ENCODE measurements at places on chromosomes 5 and 9.
A peak's percentile ranks its signal among the peaks of the same experiment; 100 is the strongest.

- DNase-seq: no peak
These were observed 19.9 kb upstream of the KCNIP1 start for GRCh38 chr5:170483701-170484458.

GRCh38 chr5:71946343-71947030, 160.8 kb upstream of the MAP1B start:
- no peak for DNase-seq

GRCh38 chr5:56154732-56155484, 78.2 kb downstream of the ANKRD55 start:
- no peak for DNase-seq

- no peak for DNase-seq
These were observed 20.9 kb downstream of the RFK start for GRCh38 chr9:76373173-76373783.

DNA sequence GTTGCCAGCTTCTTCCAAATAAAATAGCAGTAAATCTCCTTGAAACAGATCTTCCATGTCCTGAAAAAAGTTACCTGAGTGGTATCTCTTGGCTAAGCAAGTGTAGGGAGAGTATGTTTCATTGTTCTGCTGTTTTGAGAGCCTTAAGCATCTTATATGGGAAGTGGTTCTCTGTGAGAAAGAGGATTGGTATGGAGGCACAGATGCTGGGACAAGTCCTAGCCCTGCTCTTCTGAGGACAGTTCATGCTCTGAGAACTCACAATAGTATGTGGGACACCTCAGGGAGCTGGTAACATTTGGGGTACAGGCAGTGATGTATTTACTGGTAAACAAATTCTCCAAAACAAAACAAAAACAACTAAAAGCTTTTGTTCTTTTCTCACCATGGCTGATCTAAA, 2.0 kb downstream of the PPP3R2 start:
- DNase-seq: no peak

DNA sequence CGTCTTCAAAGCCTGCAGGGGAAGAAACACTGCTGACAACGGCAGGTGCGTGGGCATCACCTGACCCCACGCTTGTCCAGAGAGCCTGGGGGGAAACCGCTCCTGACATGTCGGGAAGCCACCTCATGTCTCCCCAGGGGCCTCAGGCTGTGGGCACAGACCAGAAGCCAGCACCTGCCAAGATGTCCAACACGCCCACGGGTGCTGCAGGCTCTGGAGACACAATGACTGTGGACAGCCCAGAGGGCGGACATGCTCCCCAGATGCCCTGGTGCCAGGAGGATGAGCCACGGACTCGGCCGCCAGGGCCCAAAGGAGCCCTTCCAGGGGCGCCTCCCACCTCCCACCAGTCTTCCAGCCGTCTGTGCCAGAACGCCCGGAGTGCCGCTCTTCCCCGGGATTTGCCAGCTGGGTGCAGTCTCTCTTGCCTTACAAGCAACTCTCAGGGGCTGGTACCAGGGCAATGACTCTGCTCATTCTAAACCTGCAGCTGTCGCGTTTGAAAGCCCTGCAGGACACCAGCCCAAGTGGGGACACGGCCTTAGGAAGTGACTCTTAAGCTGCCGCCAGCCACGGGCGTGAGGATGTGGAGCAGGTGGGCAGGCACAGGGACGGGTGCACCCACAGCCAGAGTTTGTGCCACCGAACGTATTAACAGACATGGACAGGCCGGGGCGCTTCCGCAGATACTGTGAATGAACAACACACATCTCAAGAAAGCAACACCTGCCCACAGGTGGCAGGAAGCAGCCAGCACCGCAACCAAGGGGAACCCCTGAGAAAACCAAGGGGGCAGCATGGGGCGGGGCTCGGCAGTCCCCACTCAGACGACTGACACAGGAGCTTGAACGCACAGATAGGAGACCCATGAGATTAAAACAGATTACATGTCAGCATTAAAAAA, 6.8 kb upstream of the LHX3 start:
- DNase-seq: no peak

- no peak for DNase-seq
These were observed 34.9 kb upstream of the NIPBL start for GRCh38 chr5:36841677-36842076.

DNA sequence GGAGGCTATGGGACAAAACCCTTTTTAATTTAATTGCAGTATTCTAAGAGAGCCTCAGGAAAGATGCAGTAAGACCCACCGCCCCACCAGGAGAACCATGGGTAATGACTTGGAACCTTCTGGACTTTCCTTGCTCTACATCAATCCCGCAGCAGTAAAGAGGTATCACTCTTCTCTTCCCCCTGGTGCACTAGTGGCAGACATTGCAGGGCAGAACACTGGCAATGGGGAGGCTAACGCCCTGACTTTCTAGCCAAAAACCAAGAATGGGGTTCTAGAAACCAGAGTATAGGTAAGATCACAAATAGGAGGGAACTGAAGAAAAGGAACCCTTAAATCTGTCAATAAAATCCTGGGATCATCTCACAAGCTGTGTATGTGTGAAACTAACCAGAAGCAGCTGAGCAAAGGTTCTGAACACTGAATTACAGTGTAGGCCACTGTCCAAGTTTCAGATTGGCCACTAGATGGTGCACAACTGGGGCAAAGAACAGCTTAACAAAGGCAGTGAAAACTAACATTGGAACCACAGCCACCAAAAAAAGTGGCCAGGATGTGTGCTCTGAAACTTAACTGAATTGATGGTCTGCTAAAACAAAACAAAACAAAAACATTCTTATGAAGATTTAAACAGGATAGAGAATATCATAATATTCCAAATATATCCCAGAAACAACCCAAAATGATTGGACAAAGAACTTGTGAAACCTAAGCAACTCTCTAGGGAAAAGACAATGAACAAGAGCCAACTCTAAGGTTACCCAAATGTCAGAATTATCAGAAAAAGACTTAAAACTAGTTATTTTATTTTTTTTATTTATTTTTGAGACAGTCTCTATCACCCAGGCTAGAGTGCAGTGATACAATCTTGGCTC, 6.6 kb upstream of the FAM151B start:
- DNase-seq: peak; percentile 24

GRCh38 chr9:33453999-33454660, 6.7 kb upstream of the AQP3 start:
- no peak for DNase-seq

- no peak for DNase-seq
These were observed 4.1 kb downstream of the FBXW11 start for GRCh38 chr5:172002310-172002709.

GRCh38 chr9:357560-357959, 142.9 kb downstream of the DOCK8 start:
- DNase-seq: no peak

- no peak for DNase-seq
These were observed 849.8 kb upstream of the CDH6 start for GRCh38 chr5:30343707-30344106.

DNA sequence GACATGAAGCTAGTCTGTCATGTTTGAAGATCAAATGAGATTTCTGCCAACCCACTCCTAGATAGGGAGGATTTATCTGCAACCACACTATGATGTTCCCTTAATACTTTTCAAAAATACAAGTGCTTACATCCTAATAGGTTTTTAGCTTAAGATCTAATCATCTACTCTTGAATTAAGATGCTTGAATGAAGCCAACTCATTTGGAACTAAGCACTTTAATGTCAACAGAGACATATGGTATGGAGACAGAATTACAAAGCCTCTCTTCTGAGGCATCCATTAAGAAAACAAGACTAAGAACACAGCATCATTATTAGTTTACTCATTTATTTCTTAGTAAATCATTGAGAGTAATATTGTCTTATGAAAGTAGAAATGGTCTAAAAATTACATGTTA, 139.3 kb upstream of the NFIB start:
- no peak for DNase-seq

- peak; percentile 16 for DNase-seq
These were observed 18.6 kb upstream of the IFNB1 start for GRCh38 chr9:21096172-21096900.

- no peak for DNase-seq
These were observed 239.0 kb downstream of the PBX3 start for GRCh38 chr9:125985998-125986655.

DNA sequence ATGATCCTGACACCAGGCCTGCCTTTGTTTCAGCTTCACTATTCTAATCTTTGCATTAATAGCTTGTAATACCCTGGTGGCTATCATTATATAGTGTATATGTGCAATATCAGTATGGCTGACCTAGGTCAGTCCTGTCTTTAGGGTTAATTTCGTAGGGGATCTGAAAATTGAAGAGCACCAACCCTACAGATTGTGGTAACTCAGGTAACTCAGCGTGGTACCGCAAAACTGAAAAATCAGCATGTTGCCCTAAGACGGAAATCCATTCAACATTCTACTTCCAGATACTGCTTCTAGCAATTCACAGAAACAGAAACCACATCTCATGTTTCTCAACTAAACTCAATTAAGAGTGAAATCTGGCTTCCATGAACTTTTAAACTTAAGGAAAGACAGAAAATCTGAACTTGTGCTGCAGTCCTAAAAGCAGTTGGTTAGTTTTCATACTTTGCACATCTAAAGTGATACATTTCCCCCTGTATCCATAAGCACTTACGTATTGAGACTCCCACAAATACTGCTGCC, 78.3 kb downstream of the FNIP1 start:
- no peak for DNase-seq

GRCh38 chr5:124655251-124655917, 91.1 kb downstream of the ZNF608 start:
- DNase-seq: no peak

GRCh38 chr5:154989626-154990025, 23.9 kb upstream of the KIF4B start:
- DNase-seq: no peak

DNA sequence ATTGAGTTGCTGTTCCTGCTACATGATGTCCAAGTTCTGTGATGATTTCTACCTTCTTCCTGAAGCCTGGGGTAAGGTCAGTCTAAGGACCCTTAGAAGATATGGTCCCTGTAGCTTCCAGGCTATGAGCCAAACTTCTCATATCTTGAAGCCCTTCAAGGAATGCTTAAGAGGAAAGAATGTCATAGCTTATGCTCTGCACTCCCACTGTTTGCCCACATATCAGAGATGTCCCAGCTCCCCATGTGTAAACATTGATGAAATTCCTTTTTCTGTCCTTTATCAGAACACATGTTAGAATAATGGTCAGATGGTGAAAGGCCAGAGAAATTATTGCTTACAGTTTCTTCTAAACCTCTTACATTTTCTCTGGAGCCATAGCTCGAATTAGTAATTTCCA, 41.4 kb upstream of the RUSC2 start:
- DNase-seq: no peak

GRCh38 chr5:61301341-61302199, 30.5 kb upstream of the ZSWIM6 start:
- no peak for DNase-seq

- no peak for DNase-seq
These were observed 18.1 kb upstream of the ARRDC3 start for GRCh38 chr5:91401175-91401574.

DNA sequence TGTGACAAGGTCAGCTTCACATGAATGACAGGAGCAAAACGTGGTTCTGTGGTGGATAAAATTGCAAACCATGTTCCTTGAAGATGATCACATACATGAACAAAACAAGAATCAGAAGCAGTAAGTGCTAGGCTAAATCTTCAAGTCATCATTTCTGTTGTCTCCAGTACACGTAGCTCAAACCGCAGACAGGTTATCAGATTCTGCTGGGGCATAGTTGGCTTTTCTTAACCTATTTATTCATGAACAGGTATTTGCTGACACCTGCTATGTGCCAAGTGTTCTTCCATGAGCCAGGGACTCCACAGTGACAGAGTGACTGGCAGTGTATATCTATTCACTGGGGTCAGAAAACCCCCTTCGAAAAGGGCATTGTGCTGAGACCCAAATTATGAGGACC, 20.8 kb downstream of the MFAP3 start:
- DNase-seq: no peak

- no peak for DNase-seq
These were observed 86.1 kb downstream of the WWC1 start for GRCh38 chr5:168377525-168377924.

DNA sequence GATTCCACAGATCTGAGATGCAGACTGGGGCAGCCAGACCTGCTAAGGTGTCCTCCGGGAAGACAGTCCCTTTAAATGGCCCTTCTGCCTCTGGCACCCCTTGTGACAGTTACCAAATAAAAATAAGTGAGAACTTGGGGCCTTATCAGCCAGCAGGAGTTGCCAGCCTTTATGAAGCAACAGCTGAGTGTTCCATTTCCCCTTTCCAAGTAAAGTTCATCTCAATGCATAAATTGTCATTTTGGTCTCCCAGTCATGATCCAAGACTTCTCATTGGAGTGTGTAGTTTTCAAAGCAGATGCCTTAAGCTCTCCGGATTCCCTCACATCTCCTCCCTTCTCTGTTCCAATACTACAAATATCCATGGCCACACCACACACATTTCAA, 4.1 kb downstream of the PTCH1 start:
- DNase-seq: no peak

DNA sequence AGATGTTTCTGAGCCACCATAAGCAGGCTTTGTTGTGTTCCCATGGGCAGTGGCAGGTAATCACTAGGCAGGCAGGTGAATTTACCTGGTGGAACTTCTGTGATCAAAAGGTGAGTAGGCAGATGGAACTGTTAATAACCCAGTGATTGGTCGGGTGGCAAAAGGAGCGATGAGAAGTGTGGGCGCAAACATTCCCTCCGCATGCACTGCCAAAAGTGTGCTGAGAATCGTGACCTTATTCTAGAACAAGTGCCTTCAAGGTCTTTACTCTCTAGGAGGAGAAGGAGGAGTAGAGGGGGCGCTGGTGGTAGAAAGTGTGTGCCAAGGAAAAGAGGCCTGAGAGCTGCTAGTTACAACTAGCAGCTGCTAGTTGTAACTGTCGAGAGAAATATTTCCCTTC, 3.3 kb downstream of the OTULINL start:
- DNase-seq: no peak

DNA sequence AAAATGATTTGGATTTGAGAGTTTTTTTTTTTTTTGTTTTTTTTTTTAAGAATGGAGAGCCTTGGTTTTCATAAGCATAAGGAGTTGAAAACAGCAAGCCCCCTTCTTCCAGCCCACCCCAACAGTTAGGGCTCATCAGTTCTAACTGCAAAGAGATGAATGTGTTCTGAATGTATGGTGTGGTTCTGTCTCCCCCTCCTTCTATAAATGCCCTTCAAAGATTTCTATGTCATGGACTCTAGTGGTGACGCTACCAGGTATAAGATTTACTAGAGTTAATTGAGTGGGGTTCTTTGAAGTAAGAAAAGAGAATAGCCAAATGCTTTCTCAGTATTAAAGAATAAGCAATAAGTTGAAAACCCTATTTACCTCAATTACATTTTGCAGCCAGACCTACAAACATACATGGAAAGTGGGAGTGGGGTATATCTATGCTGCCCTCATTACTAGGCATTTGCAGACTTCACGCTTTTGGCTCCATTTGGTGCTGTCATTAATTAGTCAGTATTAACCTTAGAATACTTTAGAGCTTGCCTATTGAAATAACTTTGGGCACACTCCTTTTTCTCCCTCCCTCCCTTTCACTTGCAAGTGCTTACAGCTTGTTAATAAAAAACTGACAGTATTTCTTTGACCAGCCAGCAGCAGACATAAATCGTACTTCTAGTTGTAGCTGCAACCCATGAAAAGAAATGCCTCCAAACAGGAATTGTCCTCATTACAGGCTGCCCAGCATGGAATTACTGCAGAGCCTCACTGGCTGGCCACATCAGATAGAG, 667.2 kb upstream of the ZNF608 start:
- DNase-seq: no peak

Measured in GM19239 (cell line).